ENCODE measurements at places on chromosomes 1 and 21.

GRCh38 chr1:227949954-227950734 is 2.4 kb upstream of the WNT9A start:
- no peak for DNase-seq

DNA sequence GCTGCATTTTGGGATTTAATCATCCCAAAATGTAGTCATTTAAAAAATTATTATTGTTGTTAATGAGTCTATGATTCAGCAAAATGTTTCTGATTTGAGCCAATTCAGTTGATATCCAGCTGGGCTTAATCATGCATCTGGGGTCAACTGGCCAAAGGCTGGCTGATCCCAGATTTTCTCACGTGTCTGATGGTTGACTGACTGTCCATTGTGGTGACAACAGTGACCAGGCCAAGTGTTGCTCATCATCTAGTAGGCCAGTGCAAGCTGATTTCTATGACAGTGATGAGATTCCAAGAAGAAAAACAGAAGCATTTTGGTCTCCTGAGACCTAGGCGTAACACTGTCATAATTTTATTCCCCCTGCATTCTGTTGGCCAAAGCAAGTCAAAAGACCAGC is 80.1 kb upstream of the ZC3H11B start:
- DNase-seq = no peak

DNA sequence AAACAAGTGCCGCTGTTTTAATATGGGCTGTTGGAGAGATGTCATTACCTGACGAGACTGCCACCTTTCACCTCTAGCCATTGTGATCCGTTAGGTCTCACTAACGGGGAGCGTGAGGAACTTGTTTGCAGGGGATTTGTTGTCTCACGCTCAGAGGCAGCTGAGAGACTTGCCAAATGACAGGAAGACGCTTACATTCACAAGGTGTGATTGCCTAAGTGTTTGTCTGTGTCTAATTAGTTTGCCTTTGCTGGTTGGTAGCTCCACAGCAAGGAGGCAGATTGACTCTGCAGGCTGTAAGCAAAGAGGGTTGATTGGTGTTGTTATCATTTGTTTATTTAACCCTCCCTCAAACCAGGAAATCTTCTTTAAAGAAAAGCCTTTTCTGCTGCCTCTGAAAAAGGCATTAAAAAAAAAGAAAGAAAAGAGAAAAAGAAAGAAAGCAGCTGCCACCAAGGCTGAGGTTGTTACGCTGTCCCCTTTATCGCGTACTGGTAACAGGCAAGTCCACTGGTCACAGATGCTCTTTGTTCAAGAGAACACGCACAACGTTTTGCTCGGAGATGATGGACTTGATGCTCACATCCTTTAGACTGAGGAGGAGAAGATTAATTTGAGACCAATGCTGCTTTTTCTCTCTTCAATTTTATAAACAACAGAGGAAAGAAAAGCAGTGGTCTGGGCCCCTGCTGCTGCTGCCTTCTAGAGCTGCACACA is 203.9 kb downstream of the ZNF326 start:
- DNase-seq = no peak

- DNase-seq = no peak
Measured at GRCh38 chr1:6421266-6421665, 1.5 kb upstream of the HES2 start.

- DNase-seq = no peak
Measured at GRCh38 chr1:86114816-86115400, 41.7 kb downstream of the COL24A1 start.

- no peak for DNase-seq
Measured at GRCh38 chr1:196400478-196401451, 207.5 kb downstream of the KCNT2 start.

- no peak for DNase-seq
Measured at GRCh38 chr1:45883658-45884057, 80.2 kb downstream of the MAST2 start.

GRCh38 chr1:184892116-184892515 is 82.2 kb downstream of the NIBAN1 start:
- no peak for DNase-seq

DNA sequence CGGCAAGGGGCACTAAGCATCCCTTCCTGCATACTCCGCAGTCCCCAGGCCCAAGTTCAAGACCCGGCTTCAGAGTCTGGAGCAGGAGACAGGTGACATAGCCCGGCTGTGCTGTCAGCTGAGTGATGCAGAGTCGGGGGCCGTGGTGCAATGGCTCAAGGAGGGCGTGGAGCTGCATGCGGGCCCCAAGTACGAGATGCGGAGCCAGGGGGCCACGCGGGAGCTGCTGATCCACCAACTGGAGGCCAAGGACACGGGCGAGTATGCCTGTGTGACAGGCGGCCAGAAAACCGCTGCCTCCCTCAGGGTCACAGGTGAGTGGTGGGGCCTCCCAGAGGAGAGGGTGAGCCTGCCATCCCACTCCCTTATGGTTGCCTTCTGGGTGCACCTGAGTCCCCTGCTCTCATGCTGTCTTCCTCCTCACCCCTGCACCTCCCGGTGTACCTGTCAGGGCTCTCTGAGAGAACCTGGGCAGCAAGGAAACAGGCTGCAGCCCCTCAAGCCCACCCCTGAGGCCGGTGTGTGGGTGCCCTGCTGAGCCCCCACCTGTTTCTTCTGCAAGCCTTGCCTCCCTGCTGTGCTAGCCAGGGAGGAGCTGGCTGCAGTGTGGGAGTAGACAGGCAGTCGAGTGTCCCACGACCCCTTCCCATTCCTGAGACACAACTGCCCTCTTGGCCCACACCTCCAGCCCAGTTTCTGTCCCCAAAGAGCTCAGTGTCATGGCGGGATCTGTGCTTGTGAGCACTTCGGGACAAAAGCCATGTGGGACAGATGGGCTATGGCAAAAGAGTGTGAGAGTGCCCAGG is 99.2 kb downstream of the TRIM11 start:
- DNase-seq = no peak

- no peak for DNase-seq
Measured at GRCh38 chr1:39160703-39161102, 43.8 kb upstream of the MACF1 start.

GRCh38 chr1:58950897-58951296 is 167.1 kb upstream of the JUN start:
- no peak for DNase-seq

DNA sequence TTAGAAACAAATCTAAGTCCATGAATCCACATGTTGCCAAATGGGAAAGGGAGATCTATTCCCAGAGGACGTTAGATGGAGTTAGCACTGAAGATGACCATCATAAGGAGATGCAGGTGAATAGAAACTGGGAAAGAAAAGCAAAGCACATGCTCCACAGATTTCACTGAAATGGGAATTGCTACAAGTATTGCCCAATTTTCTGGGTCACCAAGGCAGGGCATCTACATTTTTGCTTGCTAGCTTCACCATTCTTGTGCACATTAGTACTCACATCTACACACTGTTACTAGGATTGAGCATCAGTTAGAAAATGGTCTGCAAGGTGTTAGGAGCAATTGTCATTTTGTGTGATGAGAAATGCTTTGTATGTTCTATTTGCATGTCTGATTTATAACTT is 99.1 kb downstream of the JAK1 start:
- DNase-seq = no peak
